ENCODE measurements at places on chromosomes 5 and 9.

DNA sequence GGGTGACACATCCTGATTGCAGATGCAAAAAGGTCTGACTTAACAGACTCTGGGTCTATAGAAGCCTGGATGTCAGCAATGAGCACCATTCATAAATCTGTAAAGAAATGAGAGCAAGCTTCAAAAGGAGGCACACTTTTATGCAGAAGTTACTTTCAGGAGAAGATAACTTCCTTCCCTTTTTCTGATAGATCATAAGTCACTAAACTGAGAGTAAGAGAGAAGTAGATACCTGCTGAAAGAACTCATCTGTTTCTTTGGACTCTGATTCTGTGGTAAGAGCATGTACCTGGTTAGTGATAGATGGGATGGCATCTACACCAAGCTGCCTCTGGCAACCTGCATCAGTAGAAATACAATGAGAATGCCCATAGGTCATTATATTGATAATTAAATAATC is 525.6 kb downstream of the CETN3 start:
- no peak for DNase-seq

GRCh38 chr9:35105571-35106342 is 2.8 kb upstream of the STOML2 start:
- DNase-seq: no peak

DNA sequence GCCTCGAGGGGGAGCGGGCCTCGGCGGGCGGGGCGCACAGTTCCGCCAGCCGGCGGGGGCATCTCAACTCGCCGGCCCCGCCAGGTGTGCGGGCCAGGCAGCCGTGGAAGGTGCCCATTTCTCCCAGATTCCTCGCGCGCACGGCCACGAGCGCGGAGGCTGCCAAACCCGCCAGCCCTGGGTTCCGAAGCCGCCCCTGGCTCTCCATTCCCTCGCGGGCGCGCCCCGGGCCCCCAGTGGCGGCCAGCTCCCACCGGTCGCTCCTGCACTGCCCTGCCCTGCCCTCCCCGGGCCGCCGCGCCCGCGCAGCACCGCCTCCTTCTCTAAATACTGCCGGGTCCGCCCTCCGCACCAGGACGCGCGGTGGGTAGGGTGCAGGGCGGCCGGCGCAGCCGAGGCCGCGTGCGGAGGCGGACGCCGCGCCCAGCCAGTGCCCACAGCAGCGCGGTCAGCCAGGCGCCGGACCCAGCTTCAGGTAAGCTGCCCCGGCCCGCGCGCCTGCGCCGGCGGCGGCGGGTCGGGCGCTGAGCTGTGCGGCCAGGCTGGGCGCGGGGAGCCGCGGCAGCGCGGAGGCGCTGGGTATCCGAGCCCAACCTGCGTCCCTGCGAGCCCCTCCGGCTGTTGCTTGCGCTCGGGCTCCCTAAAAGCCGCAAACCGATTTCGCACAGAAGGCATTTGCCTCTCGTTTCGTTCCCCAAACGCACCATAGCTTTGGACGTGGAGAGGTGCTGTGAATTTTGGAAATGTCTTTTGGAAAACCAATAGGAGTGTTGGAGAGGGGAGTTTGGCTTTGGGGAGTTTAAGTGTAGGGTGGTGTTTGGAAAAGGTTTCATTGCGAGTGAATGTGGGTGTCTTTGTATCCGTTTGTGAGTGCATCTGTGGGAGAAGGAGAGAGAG is at the start of gene TMEM171:
Gene TMEM171, plus strand, starts transcription at position 354 of the 897 bp plus-strand sequence. CDS start 2,799 bp downstream, outside the sequence.
- DNase-seq: no peak

DNA sequence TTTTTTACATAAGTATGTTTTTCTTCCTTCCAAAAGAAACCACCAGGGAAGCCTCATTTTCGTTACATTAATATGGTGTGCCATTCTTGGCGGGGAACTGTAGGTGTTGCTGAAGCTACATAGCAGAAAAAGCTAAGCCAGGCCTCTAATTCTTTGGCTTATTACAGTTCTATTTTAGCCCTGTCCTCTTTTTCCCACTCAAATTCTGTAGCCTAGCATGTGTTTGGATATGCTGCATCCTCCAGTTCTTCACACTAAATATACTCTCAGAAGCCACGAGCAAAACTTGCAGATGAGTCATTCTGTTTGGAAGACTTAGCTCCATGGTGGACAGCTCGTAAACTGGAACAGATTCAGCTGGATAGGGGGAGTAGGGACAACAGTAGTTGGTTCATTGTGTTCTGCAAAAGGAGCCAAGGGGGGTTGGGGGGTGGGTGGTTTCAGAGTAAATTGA is 369.4 kb downstream of the TMEM161B start:
- DNase-seq: peak; percentile 77

GRCh38 chr9:21817176-21817575 is 14.7 kb downstream of the MTAP start:
- no peak for DNase-seq

DNA sequence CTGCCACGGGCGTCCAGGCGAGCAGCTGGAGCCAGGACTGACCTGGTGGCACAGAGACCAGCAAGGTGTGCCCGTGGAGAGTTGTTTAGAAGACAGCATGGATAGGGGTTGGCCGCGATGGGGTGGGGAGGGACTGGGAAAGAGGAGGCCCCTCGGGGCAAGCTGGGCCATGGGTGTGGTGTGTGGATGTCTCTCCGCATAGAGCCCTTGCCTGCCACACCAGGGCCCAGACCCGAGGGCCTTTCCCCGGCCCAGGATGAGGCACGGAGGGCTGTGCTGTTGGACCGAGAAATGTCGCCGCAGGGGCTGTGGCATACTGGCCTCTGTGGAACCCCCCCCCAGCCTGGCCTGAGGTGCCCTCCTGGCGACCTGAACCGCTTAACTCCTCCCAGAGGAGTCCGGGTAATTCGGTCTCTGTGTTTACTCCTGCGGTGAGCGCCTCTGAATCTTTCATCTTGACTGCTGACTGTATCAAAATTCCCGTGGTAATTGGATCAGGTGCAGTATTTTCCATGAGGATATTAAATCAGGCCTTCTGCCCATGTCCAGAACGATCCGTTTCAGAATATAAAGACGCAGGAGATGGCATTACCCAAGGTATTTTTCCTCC is 22.5 kb upstream of the LAMC3 start:
- no peak for DNase-seq

DNA sequence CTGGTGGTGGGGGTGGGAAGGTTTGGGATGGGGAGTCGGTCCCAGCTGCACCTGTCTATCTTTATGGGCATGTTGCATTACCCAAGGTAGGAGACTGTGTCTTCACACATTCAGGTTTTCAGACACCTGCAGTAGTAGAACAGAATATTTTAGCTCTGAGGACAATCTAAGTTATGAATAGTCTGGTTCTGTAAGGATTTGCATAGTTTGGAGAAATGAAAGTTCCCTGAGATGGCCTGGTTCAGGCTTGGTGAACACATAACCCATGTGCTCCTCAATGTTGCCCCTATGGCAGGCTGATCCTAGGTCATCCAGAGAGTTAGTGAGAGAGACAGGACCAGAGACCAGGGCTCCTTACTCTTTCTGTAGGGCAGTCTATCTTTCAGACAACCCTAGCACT is 20.7 kb downstream of the TNFSF8 start:
- no peak for DNase-seq

DNA sequence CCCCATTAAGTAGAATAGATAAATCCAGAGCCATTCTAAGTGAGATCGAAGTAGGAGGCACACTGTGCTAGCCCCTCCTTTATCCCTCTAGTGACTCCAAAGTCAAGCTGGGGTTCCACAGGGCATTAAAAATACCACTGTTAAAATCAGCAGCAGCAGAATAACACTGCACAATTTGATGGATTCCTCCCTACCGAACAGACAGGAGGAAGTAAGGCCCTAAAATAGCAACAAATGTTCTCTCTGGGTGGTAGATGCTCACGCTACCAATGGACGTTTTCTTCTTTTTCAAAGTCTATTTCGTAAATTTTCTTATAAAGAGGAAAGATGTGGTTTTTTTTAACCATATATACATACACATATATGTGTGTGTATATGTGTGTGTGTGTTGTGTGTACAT is 54.4 kb downstream of the FBXW11 start:
- DNase-seq: no peak

- no peak for DNase-seq
These were observed 146.8 kb downstream of the SIL1 start for GRCh38 chr5:139051392-139051791.

DNA sequence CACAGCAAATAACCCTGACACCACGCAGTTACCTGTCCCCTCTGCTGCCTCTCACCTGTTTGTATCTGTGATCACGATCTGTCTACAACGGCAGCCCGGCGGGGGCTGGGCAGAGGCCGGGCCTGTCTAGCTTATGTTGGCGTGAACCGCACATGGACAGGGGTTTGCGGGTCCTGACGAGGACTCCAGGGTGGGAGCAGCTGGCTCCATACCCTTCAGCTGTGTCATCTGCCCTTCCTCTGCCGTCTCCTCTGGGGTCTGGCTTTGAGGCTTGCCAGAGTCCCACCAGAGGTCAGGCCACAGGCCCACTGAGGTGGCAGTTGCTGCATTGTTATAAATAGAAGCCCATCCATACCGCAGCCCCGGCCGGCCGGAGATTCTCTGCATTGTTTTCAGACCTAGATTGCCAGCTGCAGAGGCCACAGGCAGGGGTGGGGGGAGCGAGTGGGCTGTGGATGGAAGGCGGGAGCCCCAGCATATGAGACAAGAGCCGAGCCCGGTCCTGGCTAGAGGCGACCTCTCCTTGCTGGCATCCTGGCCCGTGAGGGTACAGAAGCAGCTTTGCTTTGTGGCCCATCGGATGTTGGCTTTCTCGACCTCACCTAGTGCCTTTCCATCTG is 37.8 kb downstream of the FAM78A start:
- no peak for DNase-seq

- DNase-seq: no peak
These were observed 11.3 kb downstream of the C5orf63 start for GRCh38 chr5:127061956-127062355.

DNA sequence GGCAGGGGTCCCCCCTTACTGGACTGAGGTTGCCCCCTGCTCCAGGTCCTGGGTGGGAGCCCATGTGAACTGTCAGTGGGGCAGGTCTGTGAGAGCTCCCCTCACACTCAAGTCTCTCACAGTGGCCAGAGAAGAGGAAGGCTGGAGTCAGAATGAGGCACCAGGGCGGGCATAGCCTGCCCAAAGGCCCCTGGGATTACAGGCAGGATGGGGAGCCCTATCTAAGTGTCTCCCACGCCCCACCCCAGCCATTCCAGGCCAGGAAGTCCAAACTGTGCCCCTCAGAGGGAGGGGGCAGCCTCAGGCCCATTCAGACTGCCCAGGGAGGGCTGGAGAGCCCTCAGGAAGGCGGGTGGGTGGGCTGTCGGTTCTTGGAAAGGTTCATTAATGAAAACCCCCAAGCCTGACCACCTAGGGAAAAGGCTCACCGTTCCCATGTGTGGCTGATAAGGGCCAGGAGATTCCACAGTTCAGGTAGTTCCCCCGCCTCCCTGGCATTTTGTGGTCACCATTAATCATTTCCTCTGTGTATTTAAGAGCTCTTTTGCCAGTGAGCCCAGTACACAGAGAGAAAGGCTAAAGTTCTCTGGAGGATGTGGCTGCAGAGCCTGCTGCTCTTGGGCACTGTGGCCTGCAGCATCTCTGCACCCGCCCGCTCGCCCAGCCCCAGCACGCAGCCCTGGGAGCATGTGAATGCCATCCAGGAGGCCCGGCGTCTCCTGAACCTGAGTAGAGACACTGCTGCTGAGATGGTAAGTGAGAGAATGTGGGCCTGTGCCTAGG is at the start of gene CSF2:
Gene CSF2, plus strand, starts transcription at position 559 of the 783 bp plus-strand sequence. Its CDS starts 35 bp downstream, at position 594.
- no peak for DNase-seq

DNA sequence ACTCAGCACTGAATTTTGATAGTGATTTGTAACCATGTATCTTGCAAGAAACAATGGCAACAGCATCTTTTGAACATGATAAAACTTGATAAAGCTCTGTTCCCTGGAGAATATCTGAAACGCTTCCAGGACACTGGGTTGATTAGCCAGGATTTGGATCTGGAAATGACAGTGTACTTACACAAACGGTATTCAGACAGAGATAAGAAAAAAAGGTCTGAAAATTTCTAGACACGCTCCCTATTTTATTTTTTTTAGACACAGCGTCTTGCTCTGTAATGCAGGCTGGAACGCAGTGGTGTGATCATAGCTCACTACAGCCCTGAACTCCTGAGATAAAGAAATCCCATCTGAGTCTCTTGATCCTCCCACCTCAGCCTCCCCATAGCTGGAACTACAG is 109.0 kb downstream of the GNAQ start:
- DNase-seq: no peak

- no peak for DNase-seq
These were observed 87.2 kb upstream of the RAPGEF1 start for GRCh38 chr9:131826966-131827525.

- no peak for DNase-seq
These were observed 379 bp upstream of the LRRTM2 start for GRCh38 chr5:138875552-138875875.

- DNase-seq: peak; percentile 33
These were observed 16.5 kb downstream of the GRXCR2 start for GRCh38 chr5:145856285-145856818.

DNA sequence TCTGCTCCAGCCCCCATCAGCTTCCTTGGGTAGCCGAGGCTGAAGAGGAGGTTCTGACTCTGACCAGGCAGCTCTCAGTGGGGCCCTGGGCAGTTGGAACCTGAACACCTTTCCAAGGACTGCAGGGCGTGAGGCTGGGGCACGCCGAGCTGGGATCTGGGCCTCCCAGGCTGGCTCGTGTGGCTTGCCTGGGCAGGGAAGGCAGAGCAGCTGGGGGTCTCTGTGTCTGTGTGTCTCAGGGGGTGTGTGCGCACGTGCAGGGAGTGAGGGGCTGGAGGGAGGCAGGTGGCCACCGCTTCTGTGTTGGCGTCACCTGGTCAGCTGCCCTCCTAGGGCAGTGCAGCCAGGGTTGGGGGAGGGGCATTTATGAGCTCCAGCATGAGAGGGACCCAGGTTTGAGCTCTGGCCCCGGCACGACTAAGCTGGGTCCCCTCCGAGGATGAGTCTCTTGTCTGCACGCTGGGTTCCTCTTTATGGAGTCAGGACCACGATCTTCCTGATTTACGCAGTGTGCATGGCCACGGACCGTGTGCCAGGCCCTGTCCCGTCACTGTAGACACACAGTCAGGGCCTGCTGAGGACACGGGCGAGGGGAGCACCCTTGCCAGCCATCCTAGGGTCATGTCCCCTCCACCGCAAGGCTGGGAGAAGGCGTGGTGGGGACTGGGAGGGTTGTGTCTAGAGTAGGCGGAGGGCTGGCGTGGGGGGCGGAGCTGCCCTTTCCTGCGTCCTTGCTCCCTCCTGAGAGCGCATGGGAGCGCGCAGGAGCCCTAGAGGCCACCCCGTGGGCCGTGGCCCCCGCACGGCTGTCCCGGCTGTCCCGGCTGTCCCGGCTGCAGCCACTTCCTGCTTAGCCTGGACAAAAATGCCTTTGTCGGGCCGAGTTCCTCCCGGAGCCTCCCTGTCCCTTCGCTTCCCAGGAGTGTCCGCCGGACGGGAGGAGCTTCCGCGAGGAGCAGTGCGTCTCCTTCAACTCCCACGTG is 4.6 kb downstream of the ADAMTSL2 start:
- DNase-seq: no peak
